ENCODE measurements at places on chromosomes 11 and 22. TPM values are rescaled to one million over a fixed set of nuclear protein-coding genes. Genes with fewer than 3 reads are reported as not detected.

EI24 gene
- 22.0 TPM for polyA plus RNA-seq

OR2AT4 gene
- not detected for polyA plus RNA-seq

ZFPL1 gene
- polyA plus RNA-seq, result 30.9 TPM

ACR gene
- polyA plus RNA-seq, result 0.14 TPM

TIMP3 gene
- polyA plus RNA-seq, result 8.9 TPM

LGALS1 gene
- 194 TPM for polyA plus RNA-seq

CDC42EP2 gene
- polyA plus RNA-seq, result 4.4 TPM

CAVIN3 gene
- polyA plus RNA-seq, result 16.7 TPM

ADAMTS15 gene
- polyA plus RNA-seq, result 0.53 TPM

ISX gene
- not detected for polyA plus RNA-seq

EFCAB6 gene
- polyA plus RNA-seq, result 0.29 TPM

CLTCL1 gene
- polyA plus RNA-seq, result 2.8 TPM

DEUP1 gene
- polyA plus RNA-seq, result not detected

OR51Q1 gene
- polyA plus RNA-seq, result not detected

OR51B2 gene
- not detected for polyA plus RNA-seq

ST14 gene
- 86.4 TPM for polyA plus RNA-seq

SYNGR1 gene
- 32.5 TPM for polyA plus RNA-seq

KBTBD3 gene
- 2.6 TPM for polyA plus RNA-seq

ANO5 gene
- 0.16 TPM for polyA plus RNA-seq

DRD2 gene
- polyA plus RNA-seq, result 0.06 TPM

CD248 gene
- 1.4 TPM for polyA plus RNA-seq

VPREB3 gene
- polyA plus RNA-seq, result 0.98 TPM

SLC25A18 gene
- 0.08 TPM for polyA plus RNA-seq

ZNHIT2 gene
- polyA plus RNA-seq, result 12.4 TPM

MYRF gene
- polyA plus RNA-seq, result 0.18 TPM

GLYATL1 gene
- 0.08 TPM for polyA plus RNA-seq

HMOX1 gene
- polyA plus RNA-seq, result 46.6 TPM

MS4A12 gene
- not detected for polyA plus RNA-seq

GRM5 gene
- polyA plus RNA-seq, result not detected

TSSK2 gene
- 0.05 TPM for polyA plus RNA-seq

CCDC116 gene
- polyA plus RNA-seq, result 0.61 TPM

TPBGL gene
- polyA plus RNA-seq, result 0.02 TPM

SLC22A25 gene
- 0.02 TPM for polyA plus RNA-seq

UBQLN3 gene
- not detected for polyA plus RNA-seq

BRMS1 gene
- 44.1 TPM for polyA plus RNA-seq

LAYN gene
- 2.9 TPM for polyA plus RNA-seq

OR5M11 gene
- not detected for polyA plus RNA-seq

HEPN1 gene
- not detected for polyA plus RNA-seq

HSPB2 gene
- polyA plus RNA-seq, result 1.8 TPM

GNG3 gene
- polyA plus RNA-seq, result 0.24 TPM

C22orf42 gene
- polyA plus RNA-seq, result not detected
